HTR-8/SVneo (cell line): ENCODE measurements at places on chromosomes 3 and 15.

DNA sequence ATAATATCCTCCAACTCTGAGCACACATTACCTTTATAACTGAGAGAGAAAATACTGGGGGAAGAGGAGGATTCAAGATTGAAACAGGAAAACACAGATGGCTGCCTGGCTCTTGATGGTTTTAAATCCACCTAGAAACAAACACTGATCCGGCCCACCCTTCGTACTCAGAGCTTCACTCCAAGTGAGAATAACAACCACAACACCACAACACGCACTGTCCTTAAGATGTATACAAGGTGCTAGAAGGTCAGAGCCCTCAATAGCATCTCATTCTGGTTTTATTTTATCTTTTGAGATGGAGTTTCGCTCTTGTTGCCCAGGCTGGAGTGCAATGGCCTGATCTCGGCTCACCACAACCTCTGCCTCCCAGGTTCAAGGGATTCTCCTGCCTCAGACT, 9.9 kb downstream of the IP6K2 start:
- no peak for DNase-seq

- no peak for DNase-seq
These were observed 166.3 kb downstream of the NECTIN3 start for GRCh38 chr3:111237946-111238345.

DNA sequence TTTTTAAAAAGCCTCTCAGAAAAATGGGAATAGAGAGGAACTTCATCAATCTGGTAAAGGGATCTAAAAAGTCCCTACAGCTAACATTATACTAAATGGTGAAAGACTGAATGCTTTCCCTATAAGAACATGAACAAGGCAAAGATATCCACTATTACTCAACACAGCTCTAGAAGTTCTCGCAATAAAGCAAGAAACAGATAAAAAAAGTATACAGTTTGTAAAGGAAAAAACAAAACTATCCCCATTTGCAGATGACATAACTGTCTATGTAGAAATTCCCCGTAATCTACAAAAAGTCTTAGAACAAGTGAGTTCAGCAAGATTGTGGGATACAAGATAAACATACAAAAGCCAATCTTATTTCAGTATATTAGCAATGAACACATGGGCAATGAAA, 15.4 kb downstream of the EDC3 start:
- no peak for DNase-seq

GRCh38 chr3:66441129-66441528, 59.7 kb downstream of the LRIG1 start:
- peak; percentile 63 for DNase-seq

DNA sequence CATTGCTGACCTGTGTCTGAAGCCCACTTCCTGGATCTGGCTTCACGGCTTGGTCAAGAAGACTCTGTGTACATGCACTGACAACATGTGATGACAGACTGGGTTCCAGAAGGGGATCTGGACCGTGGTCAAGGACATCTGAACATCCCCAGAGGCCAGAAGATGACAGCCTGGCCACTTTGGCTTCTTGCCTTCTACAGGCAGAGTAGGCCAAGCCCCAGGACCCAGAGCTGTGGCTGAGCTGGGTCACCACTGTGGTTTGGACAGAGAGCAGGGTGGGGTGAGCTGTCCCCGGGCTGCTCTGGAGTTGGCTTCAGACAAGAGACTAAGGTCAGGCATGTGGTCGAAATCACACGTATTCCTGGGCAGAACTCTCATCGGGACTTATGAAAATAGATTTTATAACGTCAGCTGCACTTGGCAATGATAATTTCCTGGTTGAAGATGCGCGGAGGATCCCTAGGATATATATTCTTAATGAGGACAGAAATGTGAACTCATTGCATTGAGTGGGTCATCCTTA, 114.1 kb upstream of the FRMD4B start:
- no peak for DNase-seq

GRCh38 chr15:94532226-94532625, 300.9 kb downstream of the MCTP2 start:
- no peak for DNase-seq

DNA sequence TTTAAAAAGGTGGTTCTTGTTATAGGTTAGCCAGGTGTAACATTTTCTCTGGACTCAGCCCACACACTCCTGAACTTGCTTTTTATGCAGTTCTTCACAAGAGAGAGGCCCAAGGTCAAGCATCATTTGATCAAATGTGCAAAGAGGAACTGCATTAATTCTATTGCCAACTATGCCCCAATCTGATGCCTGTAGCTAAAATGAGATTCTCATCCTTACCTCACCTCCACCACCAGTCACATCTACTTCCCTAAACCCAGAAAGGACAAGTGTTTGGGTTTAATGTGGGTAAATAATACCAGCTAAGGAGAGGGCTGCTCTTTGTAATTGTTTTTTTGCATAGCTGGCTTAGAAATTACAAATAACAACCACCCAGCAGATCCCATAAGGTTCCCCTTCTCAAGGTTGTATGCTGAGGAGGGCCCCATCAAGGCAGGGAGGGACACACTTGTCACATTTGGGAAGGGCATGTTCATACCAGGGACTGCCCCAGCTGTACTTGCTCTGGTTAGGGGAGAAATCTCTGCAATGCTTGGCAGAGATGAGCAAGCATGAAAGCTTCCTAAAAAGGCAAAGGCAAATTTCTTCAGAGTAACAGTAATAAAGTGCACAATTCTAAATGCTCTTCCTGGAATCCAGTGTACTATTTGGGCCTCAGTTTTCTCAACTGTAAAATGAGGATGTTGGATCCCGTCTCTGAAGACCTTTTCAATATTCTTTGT, 76.2 kb downstream of the TGFBR2 start:
- DNase-seq: no peak

GRCh38 chr3:128878556-128879124, 780 bp upstream of the ACAD9 start:
- DNase-seq: peak; percentile 39

GRCh38 chr15:74709011-74709410, 13.2 kb upstream of the EDC3 start:
- DNase-seq: no peak

- DNase-seq: no peak
These were observed 19.4 kb upstream of the OCA2 start for GRCh38 chr15:28118531-28118930.

DNA sequence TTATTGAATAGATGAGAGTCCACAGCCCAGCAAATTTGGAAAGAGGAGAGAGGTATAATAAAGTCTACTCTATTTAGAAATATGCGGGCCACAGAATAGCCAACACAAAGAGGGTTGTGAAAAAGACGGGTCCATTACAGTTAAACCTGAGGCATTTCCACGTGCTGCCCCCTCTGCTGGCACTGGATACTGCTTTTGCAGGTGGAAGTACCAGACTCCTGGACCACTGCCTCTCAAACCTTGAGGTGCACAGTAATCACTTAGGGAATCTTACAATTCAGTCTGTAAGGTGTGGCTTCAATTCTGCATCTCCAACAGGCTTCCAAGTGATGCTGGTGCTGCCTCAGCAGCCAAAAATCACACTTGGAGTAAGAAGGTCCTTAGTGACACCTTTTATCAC, 3.0 kb upstream of the TFDP2 start:
- DNase-seq: no peak

DNA sequence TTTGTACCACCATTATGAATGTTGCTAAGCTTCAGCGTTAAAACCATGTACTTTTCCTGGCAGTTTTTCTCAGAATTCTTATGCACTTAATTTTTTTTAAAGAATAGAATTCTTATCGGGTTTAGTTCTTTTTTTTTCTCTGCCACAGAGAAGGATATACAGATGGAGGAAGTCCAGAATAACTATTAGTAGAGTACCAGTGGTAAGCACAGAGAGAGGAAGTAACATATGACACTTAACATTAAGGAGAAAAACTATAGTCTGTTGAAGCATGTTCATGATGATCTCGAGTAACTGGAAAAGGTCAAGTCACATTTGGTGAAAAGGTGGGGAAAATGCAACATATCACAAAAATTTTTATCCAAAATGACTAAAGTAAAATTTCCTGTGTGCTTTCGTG, 68.9 kb downstream of the RNF13 start:
- no peak for DNase-seq

DNA sequence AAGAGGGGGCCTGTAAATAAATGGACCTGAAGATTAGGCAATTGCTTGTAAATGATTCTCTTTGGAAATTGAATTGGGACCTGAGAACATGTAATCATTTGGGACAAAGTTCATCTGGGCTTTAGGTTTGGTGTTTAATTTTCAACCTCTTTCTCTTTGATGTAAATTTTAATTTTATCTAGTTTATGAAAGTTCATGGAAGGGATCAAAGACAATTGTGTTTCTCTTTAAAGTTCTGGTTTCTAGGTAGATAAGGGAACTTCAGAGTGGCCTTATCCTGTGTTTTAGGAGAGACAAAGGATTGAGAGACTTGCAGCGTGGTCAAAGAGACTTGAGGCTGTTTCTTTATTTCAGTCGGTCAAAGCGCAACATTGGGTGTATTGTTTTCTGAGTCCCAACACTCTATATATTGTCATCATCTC, 1108.3 kb downstream of the TBL1XR1 start:
- DNase-seq: no peak

DNA sequence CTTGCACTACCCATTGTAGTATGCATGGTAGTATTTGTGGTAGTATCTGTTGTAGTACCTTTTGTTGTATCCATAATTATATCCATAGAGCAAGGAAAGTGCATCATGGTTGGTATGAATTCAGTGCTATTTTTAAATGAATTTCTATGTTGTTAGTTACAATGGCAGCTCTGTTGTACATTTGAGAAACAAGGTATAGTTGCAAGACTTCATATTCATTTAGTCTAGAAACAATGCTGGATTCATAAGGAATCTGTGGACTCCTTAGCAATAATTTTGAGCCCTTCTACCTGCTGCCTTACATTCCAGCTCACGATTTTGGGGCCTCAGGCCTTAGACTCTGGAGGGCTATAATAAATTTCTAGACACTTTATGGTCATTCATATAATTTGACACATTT, 141.8 kb downstream of the FAM43A start:
- DNase-seq: no peak

- no peak for DNase-seq
These were observed 97.1 kb downstream of the MEGF11 start for GRCh38 chr15:66156310-66156975.

DNA sequence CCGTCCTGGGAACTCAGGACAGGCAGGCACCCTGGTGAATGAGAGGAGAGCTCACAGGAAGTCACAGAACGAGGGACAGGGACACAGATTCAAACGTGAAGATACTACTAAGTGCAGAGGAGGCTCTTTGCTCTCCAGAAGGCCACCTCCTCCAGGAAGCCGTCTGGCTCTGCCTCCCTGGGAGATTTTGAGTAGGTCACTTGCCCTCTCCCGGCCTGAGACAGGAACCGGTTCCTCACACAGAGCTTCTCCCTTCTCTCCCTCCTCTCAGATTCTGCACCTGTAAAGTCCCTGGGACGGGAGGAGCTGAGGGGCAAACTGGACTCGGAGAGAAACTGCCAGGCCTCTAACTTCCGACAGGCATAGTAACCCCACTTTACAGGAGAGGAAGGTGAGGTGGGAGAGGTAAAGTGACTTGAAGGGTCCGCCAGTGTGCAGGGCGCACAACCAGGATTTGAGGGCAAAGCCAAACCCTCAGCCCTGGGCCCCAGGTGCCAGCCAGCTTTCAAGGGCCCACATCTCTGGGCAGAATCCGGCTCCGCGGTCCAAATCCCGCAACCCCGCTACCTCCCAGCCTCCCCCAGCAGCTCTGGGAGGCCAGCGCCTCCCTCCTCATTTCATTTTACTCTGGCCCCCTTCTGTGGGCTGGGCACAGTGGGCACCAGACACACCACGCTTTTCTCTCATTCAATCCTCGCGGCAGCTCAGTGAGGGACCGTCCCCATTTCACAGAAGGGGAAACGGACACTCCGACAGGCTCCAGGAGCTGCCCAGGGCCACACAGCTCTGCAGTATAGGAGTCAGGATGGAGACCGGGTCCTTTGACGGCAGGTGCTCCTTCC, 150.2 kb downstream of the SMAD6 start:
- DNase-seq: no peak

DNA sequence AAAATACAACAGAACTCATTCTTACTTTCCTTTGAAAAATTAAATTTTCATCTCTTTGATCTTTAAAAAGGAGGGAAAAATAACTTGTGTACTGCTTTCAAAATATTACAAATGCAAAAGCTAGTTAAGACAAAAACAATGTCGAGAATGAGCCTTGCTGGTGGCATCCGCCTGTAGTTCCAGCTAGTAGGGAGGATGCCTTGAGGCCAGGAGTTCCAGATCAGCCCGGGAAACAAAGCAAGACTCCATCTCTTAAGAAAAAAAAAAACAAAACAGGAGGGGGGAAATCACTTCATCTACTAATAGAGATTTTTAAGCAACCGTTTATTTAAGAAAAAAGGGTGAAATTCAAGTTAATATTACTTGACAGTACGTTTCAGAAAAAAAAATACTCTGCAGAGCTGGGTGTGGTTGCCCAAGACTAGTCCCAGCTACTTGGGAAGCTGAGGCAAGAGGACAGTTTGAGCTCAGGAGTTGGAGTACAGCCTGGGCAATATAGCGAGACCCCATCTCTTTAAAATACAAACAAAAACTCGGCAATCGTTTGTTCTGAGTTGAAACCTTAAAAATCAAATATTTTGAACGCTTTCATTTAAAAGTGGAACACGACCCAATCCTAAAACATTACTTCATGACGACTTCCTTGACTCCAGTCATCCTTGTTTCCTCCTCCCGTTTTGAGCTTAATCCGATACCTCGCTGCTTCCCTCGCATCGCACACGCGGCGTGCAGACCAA, 1.2 kb downstream of the KPNA1 start:
- no peak for DNase-seq

GRCh38 chr15:40986820-40987219, 33.5 kb downstream of the CHAC1 start:
- no peak for DNase-seq

DNA sequence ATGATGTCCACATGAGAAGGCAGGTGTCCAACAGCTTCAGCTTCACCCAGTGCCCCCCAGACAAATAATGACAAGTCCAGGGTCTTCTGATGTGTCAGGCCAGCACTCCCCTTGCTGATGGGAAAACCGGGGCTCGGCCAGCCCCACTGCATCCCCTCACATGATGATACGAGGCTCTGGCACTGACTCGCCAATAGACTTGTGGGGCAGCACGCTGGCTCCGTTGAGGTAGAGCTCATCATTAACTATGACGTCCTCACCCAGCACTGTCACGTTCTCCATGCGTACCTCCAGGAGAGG, 2.1 kb upstream of the AMIGO3 start:
- DNase-seq: no peak

DNA sequence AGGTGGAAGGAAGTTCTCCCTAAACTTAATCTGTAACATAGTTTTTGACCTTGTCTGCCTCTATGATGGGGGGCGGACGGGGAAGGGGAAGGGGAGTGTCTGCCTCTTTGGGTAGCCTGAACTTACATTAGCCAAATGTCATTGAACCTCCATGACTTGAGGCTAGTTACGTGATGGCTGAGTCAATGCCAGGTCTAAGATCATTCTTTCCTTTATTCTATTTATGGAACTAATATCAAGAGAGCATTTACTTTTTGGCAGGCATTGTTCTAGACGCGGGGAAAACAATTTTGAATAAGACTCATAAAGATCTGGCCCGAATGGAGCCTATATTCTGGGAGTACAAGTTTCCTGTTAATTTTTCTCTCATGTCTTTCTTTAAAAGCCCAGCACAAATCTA, 340.7 kb upstream of the C2CD4B start:
- no peak for DNase-seq
